ENCODE measurements at places on chromosomes 2 and 18.

DNA sequence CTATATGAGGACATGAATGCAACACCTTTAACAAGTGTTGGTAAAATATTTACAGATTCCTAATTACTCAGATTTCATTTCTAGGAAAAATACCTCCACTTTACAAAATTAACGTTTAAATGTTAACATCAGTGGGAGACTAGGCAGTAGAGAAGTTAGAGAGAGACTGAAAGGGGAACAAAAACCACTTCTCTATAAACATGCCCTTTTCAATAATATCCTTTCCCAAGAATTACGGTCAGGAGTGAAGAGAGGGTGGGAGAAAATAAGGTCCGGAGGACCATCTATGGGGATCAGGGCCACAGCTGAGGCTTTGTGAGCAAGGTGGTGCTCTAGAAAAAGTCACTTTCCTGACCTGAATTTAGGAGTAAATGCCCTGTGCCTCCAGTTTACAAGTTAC is 65.3 kb upstream of the WIPF1 start:
- no peak for DNase-seq

DNA sequence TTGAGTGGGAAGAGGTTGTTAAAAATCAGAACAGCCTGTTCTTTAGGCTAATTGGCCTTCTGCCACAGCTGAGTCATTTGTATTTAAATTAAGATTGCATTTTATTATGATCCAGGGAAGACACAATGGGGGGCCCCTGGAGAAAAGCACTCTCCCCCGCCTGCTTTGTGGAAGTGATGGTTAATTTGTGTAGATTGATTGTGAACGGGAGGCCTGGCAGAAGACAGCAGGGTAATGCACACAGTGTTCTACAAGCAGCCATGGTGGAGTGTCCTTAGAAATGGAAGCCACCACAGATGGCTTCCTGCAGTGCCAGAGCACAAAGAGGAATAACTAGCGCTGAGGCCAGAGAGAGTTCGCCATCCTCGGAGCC is 19.6 kb downstream of the RAMP1 start:
- peak; percentile 85 for DNase-seq

DNA sequence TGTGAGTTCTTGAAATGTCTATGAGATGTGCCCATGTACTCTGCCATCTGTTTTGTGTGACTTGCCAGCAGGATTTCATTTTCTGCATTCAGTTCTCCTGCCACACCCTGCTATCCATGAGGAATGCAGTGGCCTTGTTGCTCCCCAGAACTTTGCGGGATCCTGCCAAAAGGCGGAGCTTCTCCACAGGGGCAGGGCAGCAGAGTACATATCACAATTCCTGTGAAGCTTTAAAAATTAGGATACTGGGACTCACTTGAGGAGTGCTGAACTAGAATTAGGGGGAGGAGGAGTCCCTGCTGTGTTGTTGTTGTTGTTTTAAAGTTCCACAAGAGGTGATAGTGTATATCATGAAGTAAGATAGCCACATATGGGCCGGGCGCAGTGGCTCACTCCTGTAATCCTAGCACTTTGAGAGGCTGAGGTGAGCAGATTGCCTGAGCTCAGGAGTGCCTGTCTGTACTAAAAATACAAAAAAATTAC is 76.4 kb downstream of the TANC1 start:
- no peak for DNase-seq

DNA sequence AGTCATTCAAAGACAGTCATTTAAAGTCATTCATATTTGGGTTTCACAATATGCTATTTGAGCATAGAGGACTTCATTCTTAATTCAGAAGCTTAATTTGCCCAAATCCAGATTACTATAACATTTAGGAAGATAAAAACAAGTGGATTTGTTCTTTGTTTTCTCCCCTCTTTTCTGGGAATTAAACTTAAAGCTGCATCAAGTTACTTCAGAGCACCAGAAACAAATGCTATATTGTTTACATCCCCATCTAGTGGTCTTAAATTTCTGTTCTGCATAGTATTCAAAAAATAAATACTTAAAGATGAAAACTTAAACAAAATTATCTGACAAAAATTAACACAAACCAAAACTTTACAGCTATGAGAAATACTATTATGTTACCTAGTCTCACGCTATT is 34.7 kb upstream of the MARCHF7 start:
- DNase-seq: no peak

DNA sequence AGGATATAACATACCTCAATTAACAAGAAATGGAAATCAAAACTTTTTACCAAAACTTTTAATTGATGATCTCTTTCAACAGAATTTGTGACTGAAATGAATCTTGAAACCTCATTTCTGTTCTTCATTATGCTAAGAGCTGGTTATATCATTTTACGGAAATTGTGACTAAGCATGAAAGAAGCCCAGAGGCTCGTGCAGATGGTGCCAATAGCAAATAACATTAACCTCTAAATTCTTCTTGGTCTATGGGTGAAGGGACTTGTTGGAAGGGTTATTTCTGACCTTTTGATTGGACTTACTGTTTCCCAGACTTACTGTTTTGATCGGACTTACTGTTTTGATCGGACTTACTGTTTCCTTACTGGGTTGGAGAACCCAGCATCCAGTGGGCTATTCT is 435.6 kb downstream of the TDRD15 start:
- no peak for DNase-seq

GRCh38 chr18:25147877-25148488 is 204.0 kb downstream of the ZNF521 start:
- no peak for DNase-seq

DNA sequence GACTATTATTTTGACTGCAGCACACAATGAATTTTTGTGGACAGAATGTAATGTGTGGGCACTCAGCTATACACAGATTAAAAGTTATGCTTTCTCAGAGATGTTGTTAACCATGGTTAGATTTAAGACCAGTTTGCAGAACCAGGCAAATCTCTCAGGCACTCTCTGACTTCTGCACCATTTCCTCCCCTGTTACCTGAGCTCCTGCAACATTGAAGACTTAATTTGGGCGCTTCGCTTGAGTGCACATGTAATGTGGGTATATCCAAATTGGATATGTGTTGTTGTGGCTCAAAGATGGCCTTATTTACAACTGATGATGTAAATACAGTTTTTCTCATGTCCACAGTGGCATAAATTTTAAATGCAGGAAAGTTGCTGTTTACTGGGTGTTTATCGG is 469.4 kb downstream of the PTPRM start:
- no peak for DNase-seq

DNA sequence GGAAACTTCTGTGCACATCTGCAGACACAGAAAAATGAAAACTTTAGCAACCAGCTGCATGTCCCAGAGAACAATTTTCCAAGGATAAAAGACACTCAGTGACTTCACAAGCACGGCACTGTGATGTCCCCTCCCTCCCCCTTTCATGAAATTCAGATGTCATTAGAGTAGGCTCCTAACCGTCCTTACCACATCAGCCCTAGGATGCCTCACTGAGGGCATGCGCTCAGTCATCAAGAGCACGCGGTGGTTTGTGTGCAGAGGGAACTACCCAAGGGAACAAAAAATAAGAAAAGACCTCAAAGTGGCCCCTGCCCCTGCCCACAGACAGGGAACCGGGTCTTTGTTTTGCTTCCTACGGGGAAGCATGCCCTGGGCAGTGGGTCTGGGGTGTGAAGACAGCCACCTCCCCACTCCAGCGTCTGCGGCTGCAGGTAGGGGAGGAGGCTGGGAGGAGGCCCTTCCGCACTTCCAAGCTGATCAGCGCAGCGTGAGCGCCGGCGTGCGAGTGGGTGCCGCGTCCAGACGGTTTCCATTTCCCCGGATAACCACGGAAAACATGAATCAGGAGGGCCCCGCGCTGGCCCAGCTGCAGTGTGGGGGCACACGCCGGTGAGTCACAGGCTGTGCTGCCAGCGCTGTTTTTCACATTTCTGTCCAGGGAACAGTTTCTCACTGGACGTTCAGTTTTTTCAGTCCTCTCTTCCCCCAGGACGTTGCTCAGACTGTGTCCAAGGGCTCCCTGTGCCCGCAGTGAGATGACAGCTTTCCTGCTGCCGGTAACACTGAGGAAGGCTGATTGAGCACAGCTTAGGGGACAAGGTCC is 70.6 kb downstream of the COPS8 start:
- DNase-seq: no peak

- no peak for DNase-seq
These were observed 181.8 kb downstream of the SNTG2 start for GRCh38 chr2:1132328-1132969.

- no peak for DNase-seq
These were observed 59.0 kb upstream of the ODC1 start for GRCh38 chr2:10507106-10507505.

- DNase-seq: no peak
These were observed 53.3 kb downstream of the MEMO1 start for GRCh38 chr2:31957354-31958139.

- peak; percentile 77 for DNase-seq
These were observed 399.0 kb upstream of the SLC39A10 start for GRCh38 chr2:195257979-195258378.

DNA sequence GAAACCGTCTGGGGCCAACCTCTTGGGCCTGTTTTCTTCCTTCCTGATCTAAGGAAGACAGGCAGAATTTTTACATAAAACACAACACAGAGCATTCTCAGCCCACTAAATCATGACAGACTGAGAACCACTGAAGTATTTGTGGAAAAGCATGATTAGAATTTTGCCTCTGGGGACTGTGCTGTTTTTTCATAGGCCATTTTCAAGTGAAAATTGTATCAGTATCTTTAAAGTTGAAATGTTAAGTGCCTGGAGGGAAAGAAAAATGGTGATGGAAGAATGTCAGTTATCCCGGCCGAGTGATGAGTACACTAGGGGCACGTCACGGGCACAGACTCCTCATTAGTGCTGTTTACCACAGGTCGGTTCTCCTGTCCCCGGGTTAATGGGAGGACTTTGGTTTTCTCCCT is 36.9 kb downstream of the EHD3 start:
- DNase-seq: no peak

- no peak for DNase-seq
These were observed 21.0 kb upstream of the RHOB start for GRCh38 chr2:20425884-20426283.

GRCh38 chr2:182548031-182548950 is 121.5 kb upstream of the PDE1A start:
- no peak for DNase-seq

DNA sequence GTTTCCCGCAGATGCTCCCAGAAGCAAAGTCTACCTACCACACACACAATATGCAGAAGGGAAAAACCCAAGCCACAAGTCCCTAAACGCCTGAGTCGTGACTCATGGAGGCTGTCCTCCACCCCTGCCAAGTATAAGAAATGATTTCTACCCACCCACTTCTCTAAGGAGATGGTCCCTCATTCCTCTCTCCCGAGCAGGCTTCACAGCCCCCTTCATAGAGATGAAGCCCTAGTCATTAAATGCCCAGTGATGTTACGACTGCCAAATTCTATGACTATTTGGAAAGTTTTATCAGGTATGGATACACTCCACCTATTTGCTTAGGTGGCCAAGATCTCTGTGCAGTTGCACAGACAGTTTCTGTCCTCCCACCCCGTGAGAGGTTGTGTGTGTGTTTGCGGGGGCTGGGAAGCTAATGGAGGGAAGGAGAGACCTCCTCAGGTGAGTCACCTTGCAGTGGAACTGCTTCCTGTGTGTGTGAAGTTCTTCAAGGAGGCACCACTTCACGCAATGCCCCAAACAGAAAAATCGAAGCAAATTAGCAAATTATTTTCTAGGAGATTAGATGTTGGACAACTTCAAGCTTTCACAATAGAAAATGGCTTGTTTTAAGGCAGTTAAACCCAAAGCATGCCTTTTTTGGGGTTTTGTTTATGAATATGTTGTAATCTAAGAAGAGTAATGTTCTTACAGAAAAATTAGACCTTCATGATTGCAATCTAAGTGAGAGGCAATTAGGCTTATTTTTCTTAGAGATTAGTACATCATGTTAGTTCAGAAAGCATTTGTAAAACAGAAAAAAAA is 175.2 kb downstream of the TGIF1 start:
- DNase-seq: no peak

- no peak for DNase-seq
These were observed 58.9 kb downstream of the HAUS1 start for GRCh38 chr18:46163091-46163490.

DNA sequence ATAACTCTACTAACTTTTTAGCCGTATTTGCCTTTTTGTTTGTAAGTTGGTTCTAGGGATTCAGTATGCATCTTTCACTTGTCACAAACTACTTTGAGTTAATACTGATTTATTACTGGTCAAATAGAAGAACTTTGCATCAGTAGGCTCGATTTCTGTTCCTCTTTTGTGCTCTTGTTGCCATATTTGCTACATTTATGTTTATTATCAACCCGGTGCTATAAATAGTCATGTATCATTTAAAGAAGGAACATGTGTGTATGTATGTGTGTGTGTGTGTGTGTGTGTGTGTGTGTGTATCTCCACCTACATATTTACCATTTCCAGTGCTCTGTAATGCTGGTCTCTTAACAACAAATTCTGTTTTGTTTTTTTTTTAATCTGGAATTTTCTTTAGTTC is 79.6 kb upstream of the B3GNT7 start:
- no peak for DNase-seq

GRCh38 chr18:39274535-39274934 is 1708.9 kb upstream of the CELF4 start:
- no peak for DNase-seq

DNA sequence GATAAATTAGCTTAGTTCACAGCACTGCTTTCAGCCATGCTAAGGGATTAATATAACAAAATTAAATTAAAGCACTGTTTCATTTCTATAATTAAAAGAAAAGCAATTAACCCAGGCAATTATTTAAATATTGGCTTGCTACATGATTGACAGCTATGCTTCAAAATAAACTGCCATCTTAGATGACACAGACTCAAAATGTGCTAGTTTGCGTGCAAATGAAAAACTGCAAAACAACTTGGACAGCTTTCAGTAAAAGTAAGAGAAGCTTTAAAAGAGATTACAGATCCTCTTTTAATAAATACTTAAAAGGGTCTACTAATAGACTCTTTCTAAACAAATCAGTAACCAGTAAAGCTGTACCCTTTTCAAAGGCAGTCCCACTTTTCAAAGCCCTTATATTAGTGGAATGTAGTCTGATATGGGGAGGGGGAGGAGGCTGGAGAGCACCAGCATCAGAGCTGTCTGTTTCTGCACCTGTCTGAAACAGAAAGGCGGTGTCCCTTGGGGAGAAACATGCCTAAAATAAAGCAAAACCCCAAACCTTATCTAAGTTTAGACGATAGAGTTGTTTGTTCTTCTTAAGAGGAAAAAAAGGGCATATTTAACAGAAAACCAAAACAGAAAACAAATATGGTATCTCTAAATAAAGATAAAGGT is 20.8 kb downstream of the EIF2AK3 start:
- DNase-seq: no peak

DNA sequence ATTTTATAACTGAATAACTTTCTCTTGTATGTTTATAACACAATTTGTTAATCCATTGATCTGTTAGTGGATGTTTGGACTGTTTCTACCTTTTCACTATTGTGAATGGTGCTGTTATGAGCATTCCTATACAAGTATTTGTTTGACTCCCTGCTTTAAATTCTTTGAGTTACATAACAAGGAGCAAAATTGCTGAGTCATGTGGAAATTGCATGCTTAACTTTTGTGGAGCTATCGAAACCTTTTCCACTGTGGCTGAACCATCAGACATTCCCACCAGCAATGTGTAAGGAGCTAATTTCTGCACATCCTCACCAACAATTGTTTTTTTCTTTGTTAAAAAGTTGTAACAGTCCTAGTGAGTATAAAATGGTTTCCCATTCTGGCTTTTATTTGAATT is 415.5 kb downstream of the CBLN2 start:
- peak; percentile 32 for DNase-seq
